ENCODE measurements at places on chromosomes 3 and 15.

DNA sequence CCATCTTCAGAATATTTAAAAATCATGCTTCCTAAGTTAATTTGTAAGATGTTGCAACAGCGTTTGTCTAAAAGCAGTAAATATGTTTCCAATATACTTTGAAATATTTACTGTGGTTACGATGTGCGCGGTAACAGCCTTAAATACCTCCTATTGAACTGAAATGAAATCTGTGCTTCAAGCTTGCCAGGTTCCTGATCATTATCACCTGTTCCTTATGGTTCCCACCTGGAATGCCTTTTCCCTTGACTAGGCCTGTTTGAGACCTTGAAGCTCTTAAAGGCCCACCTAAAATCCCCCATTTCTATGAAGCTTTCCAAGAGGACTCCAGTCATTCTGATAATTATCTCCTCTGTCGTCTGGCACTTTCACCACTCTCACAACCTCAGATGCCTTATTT, 146.7 kb downstream of the NAALADL2 start:
- ATAC-seq, result no peak

GRCh38 chr15:96054621-96055020, 275.9 kb upstream of the NR2F2 start:
- no peak for ATAC-seq

DNA sequence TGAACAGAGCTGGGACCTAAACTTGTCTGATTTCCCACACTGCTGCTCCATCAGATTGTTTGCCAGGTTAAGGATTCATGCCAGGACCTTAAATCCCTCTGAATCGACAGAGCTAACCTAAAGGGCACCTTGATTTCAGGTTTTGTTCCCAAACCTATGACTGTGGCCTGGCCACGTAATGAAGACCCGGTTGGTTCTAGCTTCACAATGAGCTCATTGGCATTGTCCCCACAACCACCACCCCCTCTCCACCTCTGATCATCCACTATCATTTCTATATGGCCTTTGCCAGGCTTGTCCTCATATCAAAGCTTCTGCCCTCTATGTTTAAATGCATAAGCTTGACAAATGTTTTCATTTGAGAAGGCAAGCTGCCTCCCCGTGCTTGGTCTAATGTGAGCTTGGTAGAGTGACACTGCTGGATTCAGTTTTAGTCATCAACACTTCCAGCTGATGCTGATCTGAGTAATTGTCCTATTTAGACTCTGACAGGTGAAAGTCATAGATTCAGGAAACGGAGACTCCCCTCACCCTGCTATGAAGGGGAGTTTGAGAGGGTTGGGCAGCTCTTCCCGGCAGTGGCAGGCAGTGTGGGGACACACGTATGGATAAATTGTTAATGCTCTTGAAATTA, 407.1 kb upstream of the CFAP20DC start:
- no peak for ATAC-seq

GRCh38 chr3:164806188-164806587, 272.1 kb downstream of the SI start:
- ATAC-seq, result no peak

DNA sequence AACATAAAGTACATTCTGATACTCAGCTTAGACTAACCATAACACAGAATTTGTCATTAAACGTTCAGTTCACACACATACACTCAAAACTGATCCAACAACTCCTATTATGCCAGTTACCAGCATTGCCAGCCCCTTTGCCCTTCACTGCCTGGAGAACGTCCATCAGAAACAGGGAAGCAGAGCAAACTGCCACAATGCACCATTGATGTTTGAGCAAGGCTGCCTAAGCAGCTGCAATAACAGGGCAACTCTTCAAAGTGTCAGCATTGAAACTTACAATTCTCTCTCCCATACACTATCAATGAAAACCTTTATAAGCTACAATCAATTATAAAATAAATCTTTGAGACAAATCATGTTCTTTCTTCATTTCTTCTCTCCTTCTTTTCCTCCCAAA, 85.1 kb downstream of the ZBTB20 start:
- no peak for ATAC-seq

DNA sequence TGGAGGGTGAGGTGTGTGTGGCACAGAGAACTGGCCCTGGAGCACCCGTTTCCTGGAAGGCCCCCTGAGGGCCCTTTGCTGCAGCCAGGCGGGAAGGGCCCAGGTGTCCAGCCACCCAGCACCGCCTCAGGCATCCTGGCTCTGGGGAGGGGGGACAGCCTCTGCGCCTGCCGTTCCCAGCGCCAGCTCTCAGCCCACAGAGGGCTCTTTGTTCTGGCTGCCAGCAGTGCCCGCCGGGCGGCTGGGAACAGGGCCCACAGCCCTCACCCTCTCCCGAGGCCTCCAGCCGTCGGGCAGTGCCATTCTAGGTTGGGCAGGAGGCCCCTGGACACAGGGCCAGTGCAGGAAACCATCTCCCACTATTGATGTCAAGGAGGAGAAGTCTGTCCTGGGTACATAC, 8.3 kb downstream of the SLC38A3 start:
- ATAC-seq, result peak; percentile 16

- ATAC-seq, result no peak
Observed at GRCh38 chr3:103729547-103729946, 1294.7 kb downstream of the ZPLD1 start.

GRCh38 chr3:73624017-73624820, 522 bp downstream of the PDZRN3 start:
- peak; percentile 51 for ATAC-seq

- ATAC-seq, result no peak
Observed at GRCh38 chr15:78085928-78086327, 6.4 kb upstream of the SH2D7 start.

- no peak for ATAC-seq
Observed at GRCh38 chr3:119420196-119420595, 43.2 kb downstream of the TMEM39A start.

GRCh38 chr15:74768771-74769342, 13.0 kb upstream of the CSK start:
- ATAC-seq, result no peak

DNA sequence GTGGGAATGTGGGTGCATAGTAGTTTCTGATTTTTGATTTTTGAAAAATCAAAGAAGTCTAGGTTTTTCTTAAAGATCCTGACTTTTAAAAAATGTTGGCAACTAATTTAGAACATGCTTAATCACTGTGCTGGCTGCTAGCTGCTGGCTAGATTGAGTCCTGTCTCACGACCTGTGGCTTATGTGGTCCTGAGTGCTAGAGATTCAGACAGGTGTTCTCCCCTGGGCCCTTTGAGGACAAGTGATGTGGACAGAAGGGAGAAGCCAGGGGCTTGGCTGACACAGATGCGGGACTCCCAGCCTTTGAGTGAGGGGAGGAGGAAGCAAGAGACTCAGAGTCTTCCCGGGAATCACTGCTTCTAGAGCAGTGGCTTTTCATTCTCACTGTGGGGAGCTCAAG, 47.5 kb downstream of the CORO2B start:
- no peak for ATAC-seq

GRCh38 chr3:50189274-50189673, 2.1 kb upstream of the GNAT1 start:
- peak; percentile 75 for ATAC-seq

GRCh38 chr15:77862651-77863104, 214.8 kb downstream of the TBC1D2B start:
- no peak for ATAC-seq

GRCh38 chr15:26146202-26146601, 283.1 kb upstream of the ATP10A start:
- no peak for ATAC-seq

- no peak for ATAC-seq
Observed at GRCh38 chr3:87949879-87950208, 109.0 kb downstream of the CGGBP1 start.

- no peak for ATAC-seq
Observed at GRCh38 chr3:42529468-42529867, 27.0 kb downstream of the VIPR1 start.

- no peak for ATAC-seq
Observed at GRCh38 chr3:53938645-53939044, 47.0 kb upstream of the SELENOK start.

DNA sequence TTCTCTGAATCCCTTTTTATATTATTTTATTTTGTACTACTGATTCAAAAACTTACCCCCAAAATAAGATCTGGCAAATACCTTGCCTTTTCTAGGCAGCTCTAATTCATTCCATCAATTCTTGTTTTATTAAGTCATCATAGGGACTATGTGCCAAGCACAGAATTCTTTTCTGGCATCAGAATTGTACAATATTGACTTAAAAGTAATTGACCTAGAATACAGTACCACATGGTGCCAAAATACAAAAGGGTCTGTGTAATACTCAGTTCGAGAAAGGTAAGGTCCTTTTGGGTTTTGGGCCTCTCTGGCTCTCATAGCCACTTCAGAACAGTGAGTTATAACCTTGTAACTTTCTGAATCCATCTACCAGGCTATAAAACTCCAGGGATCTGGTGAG, 46.2 kb downstream of the KBTBD8 start:
- no peak for ATAC-seq

- no peak for ATAC-seq
Observed at GRCh38 chr3:157029365-157029790, 130.6 kb downstream of the CCNL1 start.

DNA sequence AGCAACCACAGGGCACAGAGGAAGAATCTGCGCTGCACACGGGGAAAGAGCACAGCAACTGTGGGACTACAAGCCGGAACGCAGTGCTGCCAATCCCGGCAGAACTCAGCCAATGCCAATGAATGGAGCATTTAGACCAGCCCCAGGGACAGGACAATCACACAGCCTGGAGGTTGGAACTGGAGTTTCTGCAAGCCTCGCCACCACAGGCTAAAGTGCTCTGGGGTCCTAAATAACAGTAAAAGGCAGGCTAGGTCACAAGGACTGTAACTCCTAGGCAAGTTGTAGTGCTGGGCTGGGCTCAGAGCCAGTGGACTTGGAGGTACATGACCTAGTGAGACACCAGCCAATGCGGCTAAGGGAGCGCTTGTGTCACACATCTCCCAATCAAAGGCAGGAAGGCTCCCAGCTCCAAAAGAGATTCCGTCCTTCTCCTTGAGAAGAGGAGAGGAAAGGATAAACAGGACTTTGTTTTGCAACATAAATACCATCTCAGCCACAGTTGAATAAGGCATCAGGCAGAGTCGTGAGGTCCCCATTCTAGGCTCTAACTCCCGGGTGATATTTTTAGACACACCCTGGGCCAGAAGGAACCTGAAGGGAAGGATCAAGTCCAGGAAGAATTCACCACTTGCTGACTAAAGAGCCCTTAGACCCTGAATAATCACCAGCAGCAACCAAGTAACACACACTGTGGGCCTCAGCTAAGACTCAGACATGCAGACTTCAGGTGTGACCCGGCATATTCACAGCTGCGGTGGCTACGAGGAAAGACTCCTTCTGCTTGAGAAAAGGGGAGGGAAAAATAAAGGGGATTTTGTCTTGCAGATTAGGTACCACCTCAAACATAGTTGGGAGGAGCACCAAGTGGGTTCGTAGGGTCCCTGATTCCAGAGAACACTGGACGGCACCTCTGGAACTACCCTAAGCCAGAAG, 85.5 kb upstream of the XXYLT1 start:
- ATAC-seq, result no peak

DNA sequence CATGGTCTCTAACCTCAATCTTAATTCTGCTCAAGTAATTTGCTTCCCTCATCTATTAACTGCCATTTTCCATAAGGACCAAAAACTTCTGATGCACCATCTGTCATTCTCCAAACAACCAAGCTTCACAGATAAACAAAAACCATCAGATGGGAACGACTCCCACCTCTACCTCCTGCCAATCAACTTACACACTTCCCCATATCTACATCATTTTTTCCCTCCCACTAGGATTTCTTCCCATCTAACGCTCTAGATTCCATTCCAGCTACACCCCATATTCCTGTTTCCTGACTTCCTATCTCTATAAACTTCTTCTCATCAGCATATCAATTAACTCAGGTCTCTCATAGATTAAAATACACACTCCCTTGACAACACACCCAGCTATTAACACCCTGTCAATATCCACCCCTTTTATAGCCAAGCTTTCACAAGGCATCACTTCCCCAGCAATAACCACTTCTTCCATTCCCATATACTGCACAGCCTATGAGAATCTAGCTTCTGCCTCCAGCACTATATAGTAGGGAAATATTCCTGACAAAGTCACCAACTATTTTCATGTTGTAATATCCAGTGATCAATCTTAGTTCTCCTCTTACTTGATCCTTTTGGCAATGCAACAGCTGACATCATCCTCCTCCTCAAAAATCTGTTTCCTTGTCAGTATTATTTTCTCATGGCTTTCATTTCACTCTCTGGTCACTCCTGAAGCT, 39.2 kb downstream of the SNX4 start:
- no peak for ATAC-seq

DNA sequence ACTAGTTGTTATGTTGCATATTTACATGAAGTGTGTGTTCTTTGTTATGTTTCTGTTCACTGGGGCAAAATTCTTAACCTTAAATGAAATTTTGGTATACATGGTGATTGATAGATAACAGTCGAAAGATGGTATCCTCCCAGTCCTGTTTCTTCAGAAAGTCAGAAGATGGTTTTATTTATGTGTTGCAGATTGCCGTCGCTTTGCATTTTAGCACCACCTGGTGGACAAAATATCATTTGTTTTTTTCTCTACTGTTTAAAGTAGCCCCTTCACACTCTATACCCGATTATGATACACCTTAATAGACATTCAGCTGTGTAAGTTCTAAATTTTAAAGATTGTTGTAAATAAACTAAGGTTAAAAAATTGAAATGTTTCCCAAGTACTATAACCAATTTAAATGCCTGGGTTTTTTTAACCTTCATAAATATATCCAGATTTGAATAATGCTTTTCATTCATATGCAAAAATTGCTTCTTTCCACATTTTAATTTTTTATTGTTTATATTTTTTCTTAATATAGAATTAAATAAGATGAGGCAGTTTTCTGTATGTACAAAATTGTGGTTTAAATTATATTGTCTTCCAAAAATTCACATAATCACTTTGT, 152.2 kb downstream of the ALCAM start:
- ATAC-seq, result peak; percentile 34

DNA sequence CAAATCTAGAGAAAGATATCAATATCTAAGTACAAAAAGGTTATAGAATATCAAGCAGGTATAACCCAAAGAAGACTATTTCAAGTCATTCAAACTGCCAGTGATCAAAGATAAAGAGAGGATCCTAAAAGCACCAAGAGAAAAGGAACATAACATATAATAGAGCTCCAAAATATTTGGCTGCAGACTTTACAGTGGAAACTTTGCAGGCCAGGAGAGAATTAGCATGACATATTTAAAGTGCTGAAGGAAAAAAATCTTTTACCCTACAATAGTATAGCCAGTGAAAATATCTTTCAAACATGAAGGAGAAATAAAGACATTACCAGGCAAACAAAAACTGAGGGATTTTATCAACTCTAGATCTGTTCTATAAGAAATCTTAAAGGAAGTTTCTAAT, 254.3 kb upstream of the ARHGEF26 start:
- no peak for ATAC-seq

GRCh38 chr15:92677999-92678398, 22.4 kb upstream of the FAM174B start:
- no peak for ATAC-seq

DNA sequence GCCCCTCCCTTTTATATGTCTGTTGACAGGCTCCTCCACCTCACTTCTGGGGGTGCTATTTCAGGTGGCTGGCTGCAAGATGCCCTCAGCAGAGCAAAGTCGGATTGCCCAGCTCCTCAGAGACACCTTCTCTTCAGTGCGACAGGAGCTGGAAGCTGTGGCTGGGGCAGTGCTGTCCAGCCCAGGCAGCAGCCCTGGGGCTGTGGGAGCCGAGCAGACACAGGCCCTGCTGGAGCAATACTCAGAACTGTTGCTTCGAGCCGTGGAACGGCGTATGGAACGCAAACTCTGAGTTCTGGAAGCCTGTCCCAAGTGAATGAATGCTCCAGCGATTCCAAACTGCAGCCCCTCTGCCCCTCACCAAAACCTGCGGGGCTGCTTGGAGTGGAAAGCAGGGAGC, 2.7 kb upstream of the JMJD7 start:
- ATAC-seq, result no peak

GRCh38 chr15:39657181-39657580, 76.3 kb downstream of the THBS1 start:
- no peak for ATAC-seq

Measured in gastroesophageal sphincter (tissue), 4 donors.